Kidney capillary endothelial cell (primary cell): ENCODE measurements at places on chromosomes 7 and 10.

- DNase-seq = no peak
Observed at GRCh38 chr10:34681933-34682332, 133.2 kb downstream of the PARD3 start.

GRCh38 chr7:14258441-14258840, 269.0 kb upstream of the ETV1 start:
- DNase-seq = no peak

GRCh38 chr10:7193369-7193768, 217.5 kb downstream of the SFMBT2 start:
- DNase-seq = no peak

GRCh38 chr10:94097656-94098055, 103.9 kb downstream of the PLCE1 start:
- DNase-seq = peak; percentile 22

GRCh38 chr10:30059209-30060107, at the start of gene JCAD:
Gene JCAD, minus strand, starts transcription at chr10:30059586. Its CDS starts 11,774 bp downstream, at chr10:30047812.
- DNase-seq = no peak

DNA sequence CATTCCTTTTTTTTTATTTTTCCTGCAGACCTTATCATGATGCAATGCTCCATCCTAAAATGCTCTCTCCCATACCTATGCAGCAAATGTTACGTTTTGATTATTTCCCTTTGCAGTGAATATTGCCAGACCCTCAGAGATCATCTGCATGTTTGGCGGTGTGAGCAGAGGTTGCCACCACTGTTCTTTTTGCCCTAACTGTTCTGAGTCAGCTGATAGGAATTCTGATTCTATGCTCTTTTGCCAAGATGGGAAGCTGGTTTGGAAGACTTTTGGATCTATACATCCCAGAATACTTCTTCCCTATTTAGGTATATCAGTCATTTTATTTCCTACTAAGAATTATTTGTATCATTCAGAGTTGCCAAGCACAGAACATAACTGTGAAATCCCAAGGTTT, 130.5 kb downstream of the KLF6 start:
- DNase-seq = peak; percentile 1

GRCh38 chr7:4556868-4557793, 125.0 kb upstream of the FOXK1 start:
- DNase-seq = no peak

DNA sequence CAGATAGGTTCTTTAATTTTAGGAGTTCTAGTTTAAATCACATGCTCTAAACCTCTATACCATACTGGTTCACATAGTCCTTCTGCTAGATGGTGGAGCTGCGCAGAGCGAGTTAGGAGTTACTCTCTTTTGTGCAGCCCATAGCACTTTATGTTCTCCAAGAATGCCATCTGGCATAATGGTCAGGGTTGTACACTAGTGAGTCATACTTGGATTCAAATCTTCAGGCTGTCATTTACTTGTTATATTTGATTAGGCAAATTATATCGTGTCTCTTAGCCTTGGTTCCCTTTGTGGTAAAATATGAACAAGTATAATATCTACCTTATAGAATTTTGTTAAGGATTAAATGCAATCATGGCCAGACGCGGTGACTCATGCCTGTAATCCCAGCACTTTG, 1078.3 kb downstream of the NRG3 start:
- DNase-seq = no peak

DNA sequence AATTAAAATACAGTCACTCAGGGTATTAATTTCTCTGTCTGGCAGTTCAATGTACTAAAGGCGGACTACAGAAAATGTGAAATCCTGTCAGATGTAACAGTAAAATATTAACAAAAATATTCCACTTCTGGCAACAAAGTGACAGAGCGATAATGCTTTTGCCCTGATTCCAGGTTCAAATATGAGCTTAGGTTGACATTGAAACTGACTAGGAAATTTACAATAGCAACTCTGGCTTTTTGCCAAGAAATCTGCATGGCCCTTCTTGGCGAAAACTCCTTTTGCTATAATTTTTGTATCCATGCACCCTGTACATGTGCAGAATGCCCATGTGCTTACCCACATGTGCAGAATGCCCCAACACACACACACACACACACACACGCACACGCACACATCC, 552.2 kb downstream of the MDFIC start:
- no peak for DNase-seq

- DNase-seq = no peak
Observed at GRCh38 chr10:84176836-84177474, 3.4 kb downstream of the GPR15LG start.

DNA sequence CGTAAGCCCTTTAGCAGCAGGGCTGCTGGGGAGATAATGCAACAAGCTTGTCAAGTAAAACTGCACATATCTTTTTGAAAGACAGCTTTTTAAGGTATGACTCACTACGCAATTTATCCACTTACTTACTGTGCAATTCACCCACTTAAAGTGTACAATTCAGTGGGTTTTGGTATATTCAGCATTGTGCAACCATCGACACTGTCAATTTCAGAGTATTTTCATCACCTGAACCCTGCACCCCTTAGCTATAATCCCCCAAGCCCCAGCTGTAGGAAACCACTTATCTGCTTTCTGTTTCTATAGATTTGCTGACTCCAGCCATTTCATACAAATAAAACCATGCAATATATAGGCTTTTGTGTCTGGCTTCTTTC, 168.0 kb downstream of the PTPN20 start:
- DNase-seq = no peak

DNA sequence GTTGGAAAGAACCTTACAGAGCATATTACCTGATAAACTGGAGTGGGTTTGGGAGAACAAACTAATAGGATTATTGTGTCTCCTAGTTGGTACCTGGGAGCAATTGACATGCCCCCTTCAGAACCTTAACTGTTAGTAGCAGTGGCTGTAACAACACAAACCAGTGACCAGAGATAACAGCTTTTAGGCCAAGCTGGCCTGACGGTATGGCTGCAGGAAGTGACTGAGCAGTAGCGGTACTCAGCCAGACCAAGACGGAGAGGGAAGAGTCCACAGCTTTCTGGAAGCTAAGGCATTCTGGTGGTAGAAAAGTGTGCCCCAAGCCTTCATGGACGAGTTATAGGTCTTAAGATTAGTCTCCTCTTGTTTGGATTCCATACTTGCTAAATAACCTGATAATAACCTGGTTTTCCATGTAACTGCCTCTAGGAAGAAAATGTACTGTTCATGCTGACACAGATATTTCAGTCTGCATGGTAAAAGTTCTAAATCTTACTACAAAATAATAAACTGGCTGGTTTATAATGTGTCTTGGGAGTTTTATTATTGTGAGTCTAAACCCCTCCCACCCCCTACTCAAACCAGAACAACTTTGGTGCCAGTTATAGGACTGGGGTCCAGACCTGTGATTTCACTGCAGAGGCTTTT, 11.3 kb downstream of the NOLC1 start:
- DNase-seq = no peak

DNA sequence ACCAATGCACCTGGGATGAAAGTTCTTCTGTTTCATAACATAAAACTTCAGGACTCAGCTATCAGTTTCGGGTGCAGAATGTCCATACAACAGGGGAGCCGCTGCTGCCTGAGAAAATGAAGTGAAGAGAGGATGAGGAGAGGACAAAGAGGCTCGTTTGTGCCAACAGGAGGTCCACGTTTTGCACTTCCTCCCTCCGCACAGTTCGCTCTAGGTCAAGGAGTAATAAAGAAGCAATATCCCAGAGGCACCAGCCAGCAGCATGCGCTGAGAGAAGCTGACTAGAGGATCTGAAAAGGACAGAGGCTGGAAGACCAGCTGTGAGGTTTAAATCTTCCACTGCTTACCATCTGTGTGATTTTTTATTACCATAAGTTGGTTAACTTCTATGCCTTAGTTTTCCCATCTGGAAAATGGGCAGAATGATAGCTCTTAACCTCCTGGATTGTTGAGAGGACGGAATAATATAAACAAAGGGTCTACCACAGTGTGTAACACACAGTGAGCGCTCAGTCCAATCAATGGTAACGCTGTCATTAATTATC, 709 bp downstream of the GPAM start:
- DNase-seq = no peak

DNA sequence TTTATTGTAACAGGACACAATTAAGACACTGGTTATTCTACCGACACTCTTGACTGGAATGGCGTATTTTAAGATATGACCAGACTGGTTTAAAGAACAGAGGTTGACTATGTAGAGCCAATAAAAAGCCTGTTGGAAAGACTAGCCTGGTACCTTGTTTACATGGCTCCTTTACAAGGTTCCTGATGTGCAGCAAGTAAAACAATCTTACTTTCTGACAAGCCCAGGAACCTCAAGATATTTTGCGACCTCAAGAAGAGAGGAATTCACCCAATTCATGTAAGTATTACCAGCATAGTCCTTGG, 14.1 kb downstream of the LARP4B start:
- DNase-seq = no peak

- DNase-seq = no peak
Observed at GRCh38 chr7:17015598-17016031, 133.8 kb upstream of the AGR3 start.

- no peak for DNase-seq
Observed at GRCh38 chr7:16694806-16695205, 48.8 kb downstream of the BZW2 start.

DNA sequence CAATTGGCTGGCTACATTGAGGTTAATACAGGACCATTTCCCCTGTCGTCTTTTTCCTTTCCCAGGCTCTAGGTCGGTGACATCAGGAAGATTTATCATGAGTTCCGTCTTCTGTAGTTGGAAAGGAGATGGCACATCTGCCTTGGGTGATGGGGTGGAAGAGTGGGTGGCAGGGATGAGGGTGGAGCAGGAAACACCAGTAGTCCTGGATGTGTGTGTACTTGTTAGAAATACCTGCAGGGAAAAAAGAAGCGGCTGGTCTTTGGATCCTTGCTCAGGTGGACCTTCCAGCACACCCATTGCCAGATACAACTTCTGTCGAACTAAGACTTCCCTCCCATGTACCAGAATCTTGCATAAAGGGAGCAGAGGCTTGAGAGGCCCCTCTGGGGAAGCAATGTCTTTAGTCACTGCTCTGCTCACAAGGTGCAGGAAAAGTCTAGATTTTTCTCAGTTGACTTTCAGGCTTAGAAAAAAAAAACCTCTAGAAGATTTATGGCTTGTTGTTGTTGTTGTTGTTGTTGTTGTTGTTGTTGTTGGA, 516.8 kb upstream of the GALNT17 start:
- no peak for DNase-seq

- no peak for DNase-seq
Observed at GRCh38 chr7:4269086-4269485, 413.0 kb upstream of the FOXK1 start.

GRCh38 chr7:150336746-150337145, 4.7 kb downstream of the RARRES2 start:
- no peak for DNase-seq

- no peak for DNase-seq
Observed at GRCh38 chr7:130867039-130867438, 133.0 kb upstream of the KLF14 start.

DNA sequence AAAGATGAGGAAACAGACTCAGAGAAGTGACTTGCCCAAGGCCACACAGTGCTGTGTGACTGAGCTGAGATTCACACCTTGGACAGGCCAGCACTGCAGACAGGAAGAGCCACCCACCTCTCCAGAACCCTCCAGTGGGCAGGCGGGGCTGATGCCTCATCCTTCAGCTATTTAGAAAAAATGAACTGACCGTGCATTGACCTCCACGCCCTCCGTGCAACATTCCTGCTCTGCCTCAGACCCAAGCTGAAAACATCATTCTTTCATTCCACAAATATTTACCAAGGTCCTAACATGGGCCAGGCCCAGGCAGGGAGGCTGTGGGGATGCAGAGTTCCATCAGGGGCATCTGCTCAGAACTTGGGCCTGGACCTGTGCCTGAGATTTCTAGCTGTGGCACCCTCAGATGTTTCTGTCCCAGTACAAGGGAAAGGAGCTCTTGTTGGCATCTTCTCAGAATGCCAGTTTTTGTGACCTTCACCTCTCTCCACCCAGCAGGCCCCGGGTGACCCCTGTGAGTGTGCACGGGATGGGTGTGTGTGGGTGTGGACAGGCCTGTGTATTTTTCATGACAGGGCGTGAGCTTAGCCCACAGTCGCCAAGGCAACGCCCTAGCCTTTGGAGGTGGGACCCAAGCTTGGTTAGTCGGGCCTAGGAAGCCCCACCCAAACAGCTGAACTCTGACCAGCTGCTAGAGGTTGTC, 6.5 kb downstream of the VSIR start:
- peak; percentile 85 for DNase-seq

DNA sequence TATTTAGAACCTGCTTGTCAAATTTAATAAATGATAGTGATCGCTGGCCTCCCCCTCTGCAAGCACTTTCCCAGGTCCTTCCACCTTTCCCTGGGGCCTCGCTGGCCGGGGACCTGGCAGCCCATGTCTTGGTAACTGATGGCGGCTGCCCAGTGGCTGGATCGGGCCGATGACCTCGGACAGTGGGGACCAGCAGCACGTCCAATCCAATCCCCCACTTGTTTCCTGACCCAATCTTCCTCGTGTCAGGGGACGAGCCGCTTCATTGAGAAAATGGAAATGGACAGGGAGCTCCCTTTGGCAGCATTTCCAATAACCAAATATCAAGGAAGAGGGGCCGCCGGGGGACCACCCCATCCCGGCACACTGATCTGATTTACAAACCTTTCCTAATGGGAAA, 17.2 kb downstream of the EBF3 start:
- no peak for DNase-seq

- DNase-seq = no peak
Observed at GRCh38 chr7:24923172-24923865, 56.7 kb downstream of the OSBPL3 start.

DNA sequence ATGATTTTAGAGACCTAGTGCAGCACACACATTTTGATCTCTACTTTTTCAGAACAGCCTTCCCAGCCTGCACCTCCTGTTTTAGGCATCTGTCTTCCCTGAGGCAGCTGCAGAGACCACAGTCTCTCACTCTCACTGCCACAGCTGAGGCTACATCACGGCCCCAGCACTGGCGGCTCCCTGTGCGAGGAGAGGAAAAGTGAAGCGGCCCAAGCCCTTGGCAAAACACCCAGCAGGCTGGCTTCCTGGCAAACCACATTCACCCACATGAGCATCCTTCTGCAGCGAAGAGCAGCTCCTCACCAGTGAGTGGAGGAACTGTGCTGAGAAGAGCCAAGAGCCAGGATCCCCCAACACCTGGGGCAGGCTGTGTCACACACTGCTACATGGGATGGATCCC, 14.0 kb downstream of the HUS1 start:
- DNase-seq = no peak

GRCh38 chr10:45353186-45353585, 20.8 kb upstream of the ALOX5 start:
- DNase-seq = no peak

- DNase-seq = peak; percentile 66
Observed at GRCh38 chr7:132464740-132465139, 111.5 kb downstream of the PLXNA4 start.

GRCh38 chr7:95690367-95690947, 81.9 kb upstream of the DYNC1I1 start:
- peak; percentile 46 for DNase-seq
